Esophagus squamous epithelium (tissue), 5 donors: ENCODE measurements at places on chromosomes 12 and 14.

- DNase-seq = no peak
Observed at GRCh38 chr12:103326190-103326589, 169.6 kb downstream of the C12orf42 start.

GRCh38 chr12:24246934-24247333 lies 297.5 kb upstream of the SOX5 start:
- no peak for DNase-seq

GRCh38 chr12:109258607-109259544 lies 50.2 kb downstream of the FOXN4 start:
- DNase-seq = no peak

DNA sequence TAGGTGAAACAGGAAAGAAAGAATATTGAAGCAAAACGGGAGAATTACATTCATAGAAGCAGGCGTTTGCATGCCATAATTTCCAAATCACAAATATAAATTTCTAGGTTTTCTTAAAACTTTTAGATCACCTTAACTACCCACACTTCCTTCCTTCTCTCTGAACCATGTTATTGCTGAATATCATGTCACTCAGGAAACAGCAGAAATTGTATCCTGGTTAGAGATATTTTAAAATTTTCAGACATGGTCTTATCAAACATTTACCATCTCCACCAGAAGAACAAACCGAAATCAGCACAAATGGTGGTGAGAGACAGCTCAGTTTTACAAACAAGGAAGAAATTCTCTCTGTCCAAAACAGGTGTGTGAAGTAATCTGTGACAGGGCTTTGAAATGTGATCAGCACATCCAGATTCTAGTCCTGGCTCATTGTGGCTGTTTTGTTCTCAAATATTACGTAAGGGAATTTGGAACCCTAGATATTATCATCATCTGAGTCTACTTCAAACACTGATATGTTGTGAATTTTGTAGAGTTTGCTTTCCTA lies 16.3 kb downstream of the TESPA1 start:
- DNase-seq = no peak

DNA sequence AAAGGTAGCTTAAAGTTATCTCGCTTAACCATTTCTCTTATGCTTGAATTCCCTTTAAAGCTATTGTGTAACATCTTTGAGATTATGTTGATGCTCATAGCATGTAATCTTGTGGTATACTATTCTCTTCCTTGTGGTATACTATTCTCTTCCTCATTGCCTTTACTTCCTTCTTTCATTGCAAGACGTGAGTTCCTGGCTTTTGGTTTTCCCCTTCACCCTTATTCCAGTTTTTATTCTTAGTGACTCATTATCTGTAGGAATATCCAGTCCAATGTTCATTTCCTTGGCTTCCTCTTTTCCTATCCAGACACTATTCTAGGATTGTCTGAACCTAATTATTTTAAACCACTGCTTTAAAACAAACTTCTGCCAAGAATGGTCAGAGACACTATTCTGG lies 564.0 kb downstream of the CCER1 start:
- no peak for DNase-seq

GRCh38 chr14:89255852-89256251 lies 161.2 kb downstream of the FOXN3 start:
- DNase-seq = no peak

GRCh38 chr12:110883251-110883650 lies 36.5 kb downstream of the CCDC63 start:
- DNase-seq = no peak

GRCh38 chr12:51883998-51884675 lies 3.8 kb upstream of the ANKRD33 start:
- no peak for DNase-seq

DNA sequence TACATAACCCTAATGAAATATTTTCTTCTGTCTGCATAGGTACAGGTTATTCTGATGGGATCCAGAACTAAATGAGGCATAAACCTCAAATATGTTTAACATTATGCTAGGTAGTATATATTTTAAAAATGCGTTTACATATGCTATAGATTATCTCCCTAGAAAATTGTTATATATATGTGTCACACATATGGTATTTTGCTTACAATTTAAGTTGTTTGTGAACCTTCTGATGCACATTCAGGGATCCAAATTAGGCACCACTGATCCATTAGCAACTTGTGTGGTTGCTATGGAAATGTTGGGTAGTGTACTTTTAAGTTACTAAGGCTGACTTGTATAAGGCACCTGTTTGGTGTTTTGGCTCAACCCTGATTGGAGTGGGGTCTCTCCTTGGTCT lies 456.7 kb downstream of the AEBP2 start:
- DNase-seq = no peak

- no peak for DNase-seq
Observed at GRCh38 chr12:14410841-14411569, 45.5 kb downstream of the ATF7IP start.

- no peak for DNase-seq
Observed at GRCh38 chr12:15074351-15074750, 101.5 kb downstream of the PDE6H start.
